ENCODE measurements at places on chromosomes 3 and 15.

- no peak for DNase-seq
Measured at GRCh38 chr3:172357850-172358754, 90.2 kb downstream of the GHSR start.

DNA sequence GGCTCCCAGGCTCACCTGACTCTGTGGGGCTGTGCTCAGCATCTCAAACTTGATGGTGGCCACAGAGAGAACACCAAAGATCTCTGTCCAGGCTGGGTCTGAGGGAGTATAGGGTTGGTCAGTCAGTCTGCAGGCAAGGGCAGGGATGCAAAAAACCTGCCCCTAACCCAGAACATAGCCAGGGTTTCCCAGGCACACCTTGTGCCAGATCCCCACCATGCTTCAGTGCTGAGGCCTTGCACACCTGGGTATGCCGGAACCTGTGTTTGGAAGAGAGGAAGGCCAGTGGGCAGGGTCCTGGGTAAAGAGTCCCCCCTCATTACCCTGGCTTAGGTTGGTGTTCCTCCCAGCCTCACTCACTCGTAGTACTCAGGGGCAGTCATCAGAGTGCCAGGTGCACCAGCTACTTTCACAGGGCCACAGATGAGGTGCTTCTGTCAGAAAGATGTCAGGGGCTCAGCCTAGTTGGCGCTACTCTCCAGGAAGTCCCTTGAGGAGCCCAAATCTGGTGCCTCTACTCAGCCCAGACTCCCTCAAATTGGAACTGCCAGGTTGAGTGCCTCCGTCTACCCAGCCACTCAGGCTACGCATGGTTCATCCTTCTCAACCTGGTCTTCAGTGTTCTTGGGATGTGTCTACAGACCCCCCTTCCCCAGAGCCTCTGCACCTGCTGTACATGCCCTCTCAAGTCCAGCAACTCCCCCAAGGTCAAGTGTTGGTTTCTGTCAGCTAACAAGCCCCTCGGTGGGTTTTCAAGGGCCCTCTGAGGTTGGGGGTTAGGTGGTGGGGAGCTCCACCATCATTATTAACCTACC, 1.8 kb downstream of the DALRD3 start:
- no peak for DNase-seq

DNA sequence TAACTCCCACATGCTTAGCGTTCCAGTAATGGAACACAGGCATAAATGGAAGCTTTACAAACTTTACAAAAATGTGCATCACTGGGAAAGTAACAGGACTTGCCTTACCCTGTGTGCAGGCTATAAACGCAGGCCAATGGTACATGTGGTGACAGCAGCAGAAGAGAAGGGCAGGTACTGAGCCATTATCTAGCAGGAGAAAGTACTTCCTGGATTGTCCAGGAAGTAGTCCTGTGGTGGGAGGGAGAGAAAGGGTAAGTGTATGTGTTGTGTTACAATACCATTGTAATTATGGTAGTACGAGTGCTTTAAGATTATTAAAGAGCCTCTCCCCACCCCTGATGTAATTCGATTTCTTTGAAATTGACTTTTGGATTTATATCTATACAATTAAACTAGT, 5.3 kb downstream of the ATP1B3 start:
- DNase-seq, result no peak

DNA sequence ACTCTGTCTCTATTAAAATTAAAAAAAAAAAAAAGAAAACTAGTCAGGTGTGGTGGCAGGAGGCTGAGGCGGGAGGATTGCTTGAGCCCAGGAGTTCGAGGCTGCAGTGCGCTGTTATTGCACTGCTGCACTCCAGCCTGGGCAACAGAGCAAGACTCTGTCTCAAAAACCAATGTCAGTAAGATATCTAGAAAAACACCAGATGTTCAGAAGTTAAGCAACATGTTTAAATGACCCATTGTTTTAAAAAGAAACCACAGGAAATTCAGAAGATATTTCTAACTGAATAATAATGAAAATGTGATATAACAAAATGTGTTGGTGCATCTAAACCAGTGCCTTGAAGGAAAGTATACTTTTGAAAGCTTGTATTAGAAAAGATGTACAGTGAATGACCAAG, 203.4 kb upstream of the CGNL1 start:
- DNase-seq, result no peak

DNA sequence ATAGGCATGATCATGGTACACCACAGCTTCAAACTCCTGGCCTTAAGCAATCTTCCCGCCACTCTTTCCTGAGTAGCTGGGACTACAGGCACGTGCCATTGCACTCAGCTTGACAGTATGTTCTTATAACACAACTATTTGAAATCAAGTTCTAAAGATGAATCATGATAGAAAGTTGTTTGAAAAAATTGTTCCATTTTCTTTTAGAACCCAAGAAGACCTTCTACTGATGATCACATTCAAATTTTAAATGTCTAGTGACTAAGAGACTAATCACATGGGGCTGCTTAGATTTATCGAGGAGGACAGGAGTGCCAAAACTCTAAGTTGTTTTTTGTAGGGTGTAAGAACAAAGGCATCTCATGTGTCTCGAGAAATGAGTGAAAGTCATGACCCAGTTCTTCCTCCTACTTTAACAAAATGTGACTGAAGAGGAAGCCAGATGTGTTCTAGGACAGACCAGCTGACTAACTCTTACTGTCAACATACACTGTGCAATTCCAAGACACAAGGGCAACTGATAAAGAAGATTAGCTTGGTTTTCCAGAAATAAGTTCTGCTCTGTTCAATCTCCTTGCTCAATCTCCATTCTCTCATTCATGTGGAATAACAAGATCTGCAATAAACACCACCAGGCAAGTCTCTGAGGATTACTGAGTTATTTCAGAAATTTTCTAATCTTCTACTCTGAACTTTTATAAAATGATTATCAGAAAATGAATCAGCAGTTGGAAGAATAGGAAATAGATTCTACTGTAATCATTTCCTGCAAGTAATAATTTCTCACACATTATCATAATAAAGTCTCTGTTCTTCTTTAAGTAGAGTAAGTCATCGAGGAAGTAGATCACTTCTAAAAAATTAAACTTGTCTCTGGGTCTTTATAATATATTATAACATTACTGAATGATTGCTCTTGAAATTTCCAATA, 122.6 kb upstream of the CCNL1 start:
- DNase-seq, result no peak

DNA sequence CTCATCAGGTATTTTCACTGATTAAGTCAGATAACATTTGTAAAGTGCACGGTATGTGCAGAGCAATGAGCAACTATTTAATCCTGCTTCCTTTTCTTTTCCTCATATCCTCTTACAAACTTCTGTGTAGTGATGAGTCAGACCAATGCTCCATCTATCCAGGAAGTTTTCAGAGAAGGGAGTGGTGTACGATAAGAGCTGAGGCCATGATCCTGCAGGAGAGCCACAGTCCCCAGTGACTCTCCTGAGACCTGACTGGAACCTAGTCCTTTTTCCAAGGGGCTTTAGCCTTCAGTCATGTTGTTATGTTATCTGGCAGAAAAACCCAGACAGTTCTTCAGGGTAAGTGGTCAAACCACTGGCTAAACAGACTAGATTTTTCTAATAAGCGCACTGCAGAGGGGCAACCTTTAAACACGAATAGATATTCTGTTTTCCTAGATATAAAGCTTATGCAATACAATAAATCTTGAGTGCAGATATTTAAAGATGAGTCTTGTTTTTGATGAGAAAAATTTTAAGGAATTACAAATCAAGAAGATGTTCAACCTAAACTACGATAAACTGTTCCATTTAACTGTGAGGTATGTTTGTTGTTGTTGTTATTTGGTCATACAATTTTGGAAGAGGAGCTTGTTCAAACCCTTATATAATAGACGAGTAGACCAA, 110.5 kb upstream of the RAP2B start:
- DNase-seq, result no peak

DNA sequence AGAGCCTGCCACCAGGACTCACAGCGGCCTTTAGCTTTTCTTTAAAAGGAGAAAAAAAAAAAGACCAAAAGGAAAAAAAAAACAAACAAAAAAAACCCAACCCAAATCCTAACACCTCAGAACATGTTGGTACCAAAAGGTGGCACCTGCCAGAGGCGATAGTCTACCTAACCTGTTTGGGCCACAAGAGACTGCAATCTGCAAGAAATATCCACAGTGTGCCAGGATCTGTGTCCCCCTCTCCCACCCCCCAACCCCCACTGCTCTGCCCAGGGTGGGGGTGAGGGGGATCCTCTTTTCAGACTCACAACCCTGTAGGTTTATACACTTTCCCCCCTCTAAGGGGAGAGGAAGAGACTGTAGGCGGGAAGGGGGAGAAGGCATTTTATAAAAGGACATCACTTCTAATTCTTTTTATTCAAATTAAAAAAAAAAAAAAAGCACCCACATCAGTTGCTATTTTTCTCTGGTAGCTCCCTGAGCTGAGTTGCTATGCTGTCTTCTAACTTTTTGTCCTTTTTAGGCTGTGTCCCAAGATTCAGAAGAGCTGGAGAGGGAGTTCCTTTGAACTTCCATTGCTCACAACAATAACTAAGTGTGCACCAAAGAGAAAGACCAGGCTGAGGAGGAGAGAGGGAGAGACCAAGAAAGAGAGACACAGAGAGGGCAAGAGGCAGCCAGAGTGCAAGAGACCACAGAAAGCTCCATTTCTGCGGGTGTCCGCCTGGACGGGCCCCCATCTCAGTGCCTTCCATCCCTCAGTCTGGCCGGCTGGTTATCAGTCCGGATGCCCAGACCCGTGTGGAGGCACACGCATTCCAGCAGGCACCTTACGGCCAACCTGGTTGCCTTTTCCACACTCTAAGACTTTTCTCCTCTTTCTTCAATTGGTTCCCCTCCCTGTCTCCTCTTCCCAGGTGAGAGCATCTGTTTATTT, 48.9 kb downstream of the TLE3 start:
- no peak for DNase-seq

DNA sequence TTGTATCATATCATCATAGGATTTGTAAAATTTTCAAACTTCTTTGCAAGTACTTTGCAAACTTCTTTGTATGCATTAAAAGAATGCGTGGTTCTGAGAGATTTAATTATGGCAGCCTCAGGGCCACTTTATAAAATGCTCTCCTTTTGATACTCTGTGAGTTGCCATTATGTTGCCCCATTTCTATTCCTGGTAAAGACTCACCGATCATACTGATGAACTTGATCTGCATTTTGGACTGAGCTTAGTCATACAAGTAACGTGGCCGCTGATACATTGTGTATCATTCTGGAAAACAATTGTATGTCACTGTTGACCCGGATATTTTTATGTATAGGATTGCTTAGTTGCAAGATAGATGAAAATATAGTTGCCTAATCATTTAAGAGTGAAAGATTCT, 38.8 kb downstream of the AKAP13 start:
- DNase-seq, result no peak

- no peak for DNase-seq
Measured at GRCh38 chr15:53837263-53837662, 77.8 kb upstream of the WDR72 start.

DNA sequence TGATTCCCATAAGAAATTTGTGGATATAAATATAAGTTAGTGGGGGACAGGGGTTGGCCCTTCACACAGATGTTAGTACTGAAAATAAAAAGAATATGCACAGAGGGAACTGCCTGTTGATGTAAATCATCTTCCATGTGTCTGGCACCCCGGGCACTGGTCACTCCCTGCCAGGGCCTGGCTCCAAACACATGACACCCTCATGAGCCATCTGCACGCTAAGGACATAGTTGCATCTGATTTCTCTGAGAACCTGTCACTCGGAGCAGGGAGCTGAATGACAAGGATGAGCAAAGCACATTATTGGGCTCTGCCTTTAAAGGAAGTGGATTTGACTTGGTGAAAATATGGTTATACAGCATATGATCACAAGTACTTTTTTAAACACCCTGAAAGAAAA, 66.2 kb upstream of the TSC22D2 start:
- no peak for DNase-seq

GRCh38 chr3:58645726-58646125, 20.8 kb downstream of the FAM3D start:
- DNase-seq, result no peak
